ENCODE measurements at places on chromosomes 12 and 14. TPM values are rescaled to one million over a fixed set of nuclear protein-coding genes. Genes with fewer than 3 reads are reported as not detected.

- H3K36me3 ChIP-seq, result no peaks in the 10 kb centered on the region
- no peak within 1 kb of the TSS for H3K27ac ChIP-seq
- peak; percentile 64 for DNase-seq
- H3K27me3 ChIP-seq, result peaks cover 95% of the 10 kb centered on the region
Measured at GRCh38 chr12:49961111-49961922, at the start of gene AQP5. AQP5 (plus strand) TSS chr12:49961872; CDS start chr12:49962018, 146 bp downstream.

DNA sequence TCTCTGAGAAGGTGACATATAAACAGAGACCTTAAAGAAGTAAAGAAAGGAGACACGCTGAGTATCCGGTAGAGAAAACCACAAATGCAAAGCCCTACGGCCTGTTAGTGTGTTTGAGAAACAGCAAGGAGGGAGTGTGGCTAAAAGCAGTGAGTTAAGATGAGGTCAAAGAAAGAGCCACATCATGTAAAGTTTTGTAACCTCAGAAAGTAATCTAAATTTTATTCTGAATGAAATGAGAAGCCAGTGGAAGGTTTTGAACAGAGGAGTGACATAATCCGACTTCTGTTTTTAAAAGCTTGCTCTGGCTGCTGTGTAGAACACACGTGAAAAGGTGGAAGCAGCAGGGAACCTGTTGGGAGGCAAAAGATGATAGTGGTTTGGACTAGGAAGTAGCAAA, 32.6 kb downstream of the PPP2R5E start:
- H3K27me3 ChIP-seq, result no peaks in the 10 kb centered on the region
- H3K27ac ChIP-seq, result no peak overlapping the region
- no peak overlapping the region for H3K4me3 ChIP-seq
- no peak for DNase-seq
- no peaks in the 10 kb centered on the region for H3K36me3 ChIP-seq
- peaks cover 3% of the 10 kb centered on the region for H3K4me1 ChIP-seq

- no peaks in the 10 kb centered on the region for H3K36me3 ChIP-seq
- H3K27me3 ChIP-seq, result no peaks in the 10 kb centered on the region
- DNase-seq, result no peak
- no peak overlapping the region for H3K27ac ChIP-seq
- peaks cover 5% of the 10 kb centered on the region for H3K4me1 ChIP-seq
Measured at GRCh38 chr14:50021261-50022031, 94.9 kb downstream of the VCPKMT start.

DNA sequence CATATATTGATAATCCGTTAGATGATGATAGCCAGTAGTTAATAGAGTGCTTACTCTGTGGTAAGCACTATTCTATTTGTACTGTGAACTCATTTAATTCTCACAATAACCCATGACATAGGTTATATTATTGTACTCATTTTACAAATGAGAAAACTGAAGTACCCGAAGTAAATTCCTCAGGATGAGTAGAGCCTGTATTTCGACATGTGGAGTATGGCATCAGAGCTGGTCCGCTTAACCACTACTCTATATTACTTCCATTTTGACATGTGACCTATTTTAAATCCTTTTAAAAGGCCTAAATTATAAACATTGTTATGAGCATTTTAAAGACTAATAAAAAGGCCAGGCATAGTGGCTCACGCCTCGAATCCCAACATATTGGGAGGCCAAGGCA, 8.0 kb upstream of the RAP1B start:
- H3K27ac ChIP-seq, result no peak overlapping the region
- H3K27me3 ChIP-seq, result no peaks in the 10 kb centered on the region
- no peak overlapping the region for H3K4me3 ChIP-seq
- no peaks in the 10 kb centered on the region for H3K36me3 ChIP-seq

- no peaks in the 10 kb centered on the region for H3K27me3 ChIP-seq
- H3K4me1 ChIP-seq, result peaks cover 36% of the 10 kb centered on the region
- no peak for DNase-seq
- H3K36me3 ChIP-seq, result no peaks in the 10 kb centered on the region
- no peak overlapping the region for H3K4me3 ChIP-seq
Measured at GRCh38 chr14:89427426-89428172, 10.6 kb upstream of the FOXN3 start.

DNA sequence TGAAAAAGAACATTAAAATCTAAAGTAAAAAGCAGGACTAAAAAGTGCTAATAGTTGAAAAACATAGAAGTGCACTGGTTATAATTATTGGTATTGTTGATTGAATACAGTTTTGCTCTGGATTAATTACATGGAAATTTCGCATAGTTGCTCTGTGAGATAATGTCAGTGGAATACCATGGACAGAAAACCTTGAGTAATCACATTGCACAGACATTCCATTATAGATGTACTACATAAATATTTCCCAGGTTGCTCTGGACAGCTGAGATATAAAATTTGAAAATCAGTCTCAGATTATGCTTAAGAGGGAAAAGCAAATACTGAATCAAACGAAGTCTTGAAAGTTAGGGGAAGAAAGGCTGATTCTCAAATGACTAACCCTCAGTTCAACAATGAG, 439.3 kb upstream of the FLRT2 start:
- no peaks in the 10 kb centered on the region for H3K4me1 ChIP-seq
- no peaks in the 10 kb centered on the region for H3K27me3 ChIP-seq
- no peaks in the 10 kb centered on the region for H3K36me3 ChIP-seq
- DNase-seq, result no peak
- no peak overlapping the region for H3K4me3 ChIP-seq

GRCh38 chr14:68011406-68012028, 191.9 kb downstream of the RAD51B start:
- H3K4me1 ChIP-seq, result no peaks in the 10 kb centered on the region
- H3K36me3 ChIP-seq, result no peaks in the 10 kb centered on the region
- H3K27ac ChIP-seq, result no peak overlapping the region
- H3K27me3 ChIP-seq, result no peaks in the 10 kb centered on the region

Gene DNAI7
- total RNA-seq, result 1.1 TPM

Gene GRIP1
- 25.0 TPM for total RNA-seq

Gene MSRB3
- 3.7 TPM for total RNA-seq

Gene SLC38A6
- total RNA-seq, result 11.2 TPM

Gene RNASE7
- total RNA-seq, result not detected

Measured in neural progenitor cell (in vitro differentiated cells).